ENCODE measurements at places on chromosomes 3 and 15.

DNA sequence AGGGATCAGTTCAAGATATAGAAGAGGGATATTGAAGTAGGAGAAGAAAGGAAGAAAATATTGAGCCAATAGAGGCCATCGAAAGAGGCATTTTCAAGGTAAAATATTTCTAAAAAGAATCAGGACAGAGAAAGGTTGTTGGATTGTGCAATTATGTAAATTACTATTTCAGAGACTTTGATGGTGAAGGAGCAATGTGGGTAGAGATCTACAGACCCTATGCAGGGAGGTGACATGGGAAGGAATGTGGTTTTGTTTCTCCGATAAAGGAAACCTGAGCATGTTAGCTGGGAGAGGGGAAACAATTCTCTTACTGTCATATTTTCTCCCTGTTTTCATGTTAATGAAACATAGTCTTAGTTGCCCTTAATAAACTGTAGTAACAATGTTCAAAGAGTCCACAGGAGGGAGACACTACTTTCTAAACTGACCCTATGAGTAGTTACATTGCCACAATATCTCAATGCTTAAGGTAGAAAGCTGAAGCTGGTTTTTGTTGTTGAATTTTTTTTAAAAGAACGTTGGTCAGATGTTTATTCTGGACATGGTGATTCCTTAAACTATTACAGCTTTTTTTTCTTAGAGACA lies 133.3 kb downstream of the GRM7 start:
- no peak for DNase-seq

GRCh38 chr3:147699175-147699838 lies 290.1 kb downstream of the ZIC1 start:
- DNase-seq, result peak; percentile 59

DNA sequence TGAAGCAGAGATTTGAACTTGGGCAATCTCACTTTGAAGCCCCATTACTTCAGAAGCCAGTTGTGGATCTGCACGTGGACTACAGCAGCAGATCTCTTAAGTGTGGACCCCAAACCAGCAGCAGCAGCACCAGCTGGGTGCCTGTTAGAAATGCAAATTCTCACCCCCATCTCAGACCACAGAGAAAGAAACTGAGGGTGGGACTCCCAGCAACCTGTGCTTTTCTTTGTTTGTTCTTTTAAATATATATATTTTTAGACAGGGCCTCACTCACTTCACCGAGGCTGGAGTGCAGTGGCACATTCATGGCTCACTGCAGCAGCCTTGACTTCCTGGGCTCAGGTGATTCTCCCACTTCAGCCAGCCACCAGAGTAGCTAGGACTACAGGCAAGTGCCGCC lies 53.2 kb downstream of the SLTM start:
- no peak for DNase-seq

DNA sequence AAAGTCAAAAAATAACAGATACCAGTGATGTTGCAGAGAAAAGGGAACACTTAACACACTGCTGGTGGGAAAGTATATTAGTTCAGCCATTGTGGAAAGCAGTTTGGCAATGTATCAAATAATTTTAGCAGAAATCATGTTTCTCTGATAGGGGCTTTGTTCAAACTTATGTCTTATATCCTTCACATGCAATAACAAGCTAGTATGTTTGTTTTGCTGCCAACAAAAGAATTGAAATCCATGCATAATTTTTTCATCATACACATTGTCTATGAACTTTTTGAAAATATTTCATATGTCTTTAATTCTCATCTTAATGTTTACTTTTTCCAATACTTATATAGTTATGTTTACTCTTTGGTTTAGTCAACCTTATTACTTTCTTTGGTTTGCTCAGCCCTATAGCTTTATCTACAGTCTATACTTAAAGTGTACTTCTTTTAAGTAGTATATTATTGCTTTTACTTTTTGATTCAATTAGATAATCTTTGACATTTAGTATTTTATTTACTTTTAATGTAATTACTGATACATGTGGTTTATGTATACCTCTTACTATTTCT lies 639.6 kb upstream of the CBLB start:
- no peak for DNase-seq

DNA sequence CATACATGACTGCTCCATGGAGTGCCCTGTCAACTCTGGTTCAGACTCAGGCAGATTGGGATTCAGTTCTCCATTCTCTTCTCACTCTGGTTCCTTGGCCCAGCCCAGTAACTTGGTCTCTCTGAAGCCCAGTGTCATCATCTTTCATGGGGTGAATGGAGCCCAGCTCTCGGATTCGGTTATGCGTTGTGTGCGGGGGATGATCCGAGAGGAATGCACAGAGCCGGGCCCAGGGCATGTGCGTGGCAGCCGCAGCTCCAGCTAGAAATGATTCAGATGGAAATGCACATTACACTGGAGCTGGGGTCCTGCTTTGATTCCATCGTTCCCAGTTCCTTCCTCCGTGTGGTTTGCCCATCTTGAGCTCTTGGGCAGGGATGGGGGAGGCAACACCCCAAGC lies 189.4 kb downstream of the FEZF2 start:
- DNase-seq, result no peak

GRCh38 chr15:26391567-26392194 lies 381.2 kb downstream of the GABRB3 start:
- no peak for DNase-seq

GRCh38 chr3:20136231-20136630 lies 49.8 kb downstream of the SGO1 start:
- DNase-seq, result no peak

DNA sequence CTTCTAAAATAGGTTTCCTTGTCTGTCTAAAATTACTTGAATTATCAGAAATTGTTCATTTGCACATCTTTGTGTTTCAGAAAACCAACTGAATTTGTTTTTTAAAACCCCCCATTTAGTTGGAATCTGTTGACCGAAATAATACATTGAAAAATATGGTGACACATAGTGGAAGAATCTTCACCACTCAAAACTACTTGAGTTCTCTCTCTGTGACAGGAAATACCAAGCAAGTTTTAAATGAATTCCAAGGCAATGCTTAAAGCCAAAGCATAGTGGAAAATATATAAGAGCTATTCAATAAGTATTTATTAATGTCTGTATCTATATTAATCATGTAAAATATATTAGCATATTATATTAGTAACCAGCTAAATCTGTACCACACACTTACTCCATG lies 224.9 kb upstream of the COL8A1 start:
- DNase-seq, result no peak

DNA sequence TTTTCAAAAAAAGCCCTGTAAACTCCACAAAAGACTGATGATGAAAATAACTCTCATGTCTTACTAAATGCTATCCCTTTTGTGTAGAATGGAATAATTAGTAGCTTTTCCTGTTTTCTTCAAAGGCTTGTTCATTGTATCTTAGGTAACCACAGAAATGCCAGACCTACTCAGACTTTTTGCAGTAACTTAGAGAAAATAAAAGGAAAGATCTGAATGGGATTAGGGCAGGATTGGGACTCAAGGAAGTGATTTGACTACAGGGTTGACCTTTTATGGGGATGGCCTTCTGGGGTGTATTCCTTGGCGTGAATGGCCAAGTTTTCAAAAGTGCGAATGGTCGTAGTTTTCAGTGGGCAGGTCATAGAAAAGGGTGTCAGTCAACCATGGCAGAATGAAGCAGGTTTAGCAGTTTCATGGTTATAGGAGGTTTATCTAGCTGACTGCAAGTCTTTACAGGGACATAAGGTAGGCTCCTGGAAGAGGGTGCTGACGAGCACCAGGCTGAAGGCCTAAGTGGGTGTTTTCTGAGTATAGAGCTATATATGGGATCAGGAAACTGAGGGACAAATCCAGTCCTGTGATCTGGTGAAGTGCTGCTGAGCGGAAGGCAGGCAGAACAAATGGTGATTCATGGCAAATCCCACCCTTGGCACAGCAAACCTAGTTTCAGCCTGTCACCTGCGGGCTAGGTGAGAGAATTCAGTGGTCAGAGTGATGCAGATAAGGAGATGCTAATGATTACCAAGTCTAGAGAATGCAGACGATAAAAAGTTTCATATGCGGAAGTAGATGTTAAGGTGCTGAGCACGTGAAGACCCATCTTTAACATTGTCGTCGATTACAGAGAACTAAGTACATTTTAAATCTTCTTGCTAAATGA lies 46.4 kb downstream of the IL1RAP start:
- DNase-seq, result no peak

- no peak for DNase-seq
These were observed 251.4 kb upstream of the RGMA start for GRCh38 chr15:93340406-93340805.

DNA sequence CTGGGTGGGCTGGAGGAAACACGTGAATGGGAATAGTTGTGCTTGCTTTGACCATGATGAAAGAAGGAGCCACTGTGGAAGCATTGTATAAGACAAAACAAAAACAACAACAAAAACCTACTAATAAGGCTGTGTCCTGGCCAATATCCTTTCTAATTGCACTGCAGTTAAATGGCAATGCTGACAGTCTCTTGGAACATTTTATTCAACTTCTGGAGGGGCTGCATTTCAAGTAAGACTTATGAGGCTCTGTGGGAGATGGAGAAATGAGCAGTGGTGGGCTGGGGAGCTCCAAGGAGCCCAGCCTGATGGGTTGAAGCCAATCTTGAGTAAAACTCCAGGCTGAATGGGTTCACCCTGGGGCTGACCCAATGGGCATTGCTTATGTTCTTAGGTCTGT lies 99.8 kb upstream of the ROPN1 start:
- DNase-seq, result no peak

- no peak for DNase-seq
These were observed 77.1 kb downstream of the WDR76 start for GRCh38 chr15:43903864-43904290.

GRCh38 chr3:169880576-169881250 lies 11.0 kb upstream of the LRRC31 start:
- no peak for DNase-seq

DNA sequence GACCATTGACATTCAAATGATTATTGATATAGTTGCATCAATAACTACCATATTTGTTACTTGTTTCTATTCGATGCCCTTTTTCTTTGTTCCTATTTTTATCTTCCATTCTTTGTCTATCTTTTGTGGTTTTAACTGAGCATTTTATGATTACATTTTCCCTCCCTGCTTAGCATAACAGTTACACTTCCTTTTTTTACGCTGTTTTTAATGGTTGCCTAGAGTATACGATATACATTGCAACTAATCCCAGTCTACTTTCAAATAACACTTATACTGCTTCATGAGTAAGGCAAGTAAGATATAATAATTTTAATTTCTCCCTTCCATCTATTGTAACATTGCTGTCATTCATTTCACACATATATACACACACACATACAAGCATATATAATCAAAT lies 26.3 kb downstream of the COL6A6 start:
- DNase-seq, result no peak

DNA sequence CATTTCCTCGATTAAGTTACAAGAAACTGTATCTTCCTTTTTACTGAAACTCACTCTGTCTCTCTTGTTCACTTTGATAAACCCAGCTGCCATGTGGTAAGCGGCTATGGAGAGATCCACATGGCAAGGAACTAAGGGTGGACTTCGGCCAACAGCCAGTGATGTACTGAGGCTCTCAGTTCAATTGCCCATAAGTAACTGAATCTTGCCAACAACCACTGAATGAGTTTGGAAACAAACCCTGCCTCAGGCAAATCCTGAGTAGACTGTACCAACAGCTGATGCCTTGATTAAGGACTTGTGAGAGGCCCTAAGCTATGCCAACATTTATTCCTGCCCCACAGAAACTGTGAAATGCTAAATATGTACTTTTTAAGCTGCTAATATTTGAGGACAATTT lies 433.5 kb downstream of the PLOD2 start:
- no peak for DNase-seq

DNA sequence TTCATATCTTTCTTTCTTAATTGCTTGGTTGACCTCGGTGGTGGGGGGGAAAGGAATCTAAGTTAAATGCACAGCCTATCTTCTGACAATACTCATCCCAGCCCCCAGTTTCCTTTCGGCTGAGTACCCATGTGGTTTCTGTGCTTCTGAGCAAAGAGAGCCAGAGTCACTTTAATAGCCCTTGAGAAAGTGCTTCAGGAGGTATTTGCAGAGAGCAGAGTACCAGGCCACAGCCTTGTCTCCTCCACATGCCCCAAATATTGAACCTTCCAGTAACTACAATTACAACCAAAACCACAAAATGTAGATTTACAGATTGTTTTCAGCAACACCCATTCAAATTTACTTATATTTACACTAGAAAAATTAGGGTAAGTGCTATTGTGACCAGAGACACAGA lies 647.4 kb downstream of the NR2F2 start:
- DNase-seq, result no peak

GRCh38 chr15:42788725-42789124 lies 51.8 kb upstream of the CDAN1 start:
- no peak for DNase-seq

DNA sequence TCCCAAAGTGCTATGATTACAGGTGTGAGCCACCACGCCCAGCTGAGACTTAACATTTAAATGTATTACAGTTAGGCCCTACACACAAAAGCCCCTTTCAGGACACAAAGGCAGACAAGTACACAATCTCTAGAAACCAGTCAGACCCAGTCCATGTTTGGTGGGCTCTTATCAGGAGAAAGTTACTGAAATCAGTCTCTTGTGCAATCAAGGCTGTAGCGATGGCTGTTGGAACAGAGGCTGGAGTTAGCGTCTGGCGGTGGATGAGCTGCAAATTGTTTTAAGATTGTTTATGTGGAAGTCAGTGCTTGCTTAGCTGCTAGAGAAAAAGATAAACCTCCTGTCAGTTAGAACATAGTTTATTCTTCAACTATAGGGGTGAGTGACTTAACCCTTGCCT lies 89.5 kb upstream of the SNRPN start:
- no peak for DNase-seq

GRCh38 chr3:144650380-144650779 lies 678.8 kb downstream of the DIPK2A start:
- no peak for DNase-seq

DNA sequence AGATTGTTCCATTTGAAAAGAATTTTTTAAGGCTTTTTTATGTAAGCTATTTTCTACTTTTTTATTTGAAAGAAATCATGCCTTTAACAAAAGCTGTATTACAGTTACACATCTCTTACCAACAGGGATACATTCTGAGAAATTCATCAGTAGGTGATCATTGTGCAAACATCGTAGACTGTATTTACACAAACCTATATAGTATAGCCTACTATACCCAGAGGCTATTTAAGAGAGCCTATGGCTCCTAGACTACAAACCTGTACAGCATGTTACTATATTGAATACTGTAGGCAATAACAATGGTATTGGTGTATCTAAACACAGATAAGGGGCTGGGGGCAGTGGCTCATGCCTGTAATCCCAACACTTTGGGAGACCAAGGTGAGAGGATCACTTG lies 43.1 kb downstream of the PEAK1 start:
- no peak for DNase-seq

DNA sequence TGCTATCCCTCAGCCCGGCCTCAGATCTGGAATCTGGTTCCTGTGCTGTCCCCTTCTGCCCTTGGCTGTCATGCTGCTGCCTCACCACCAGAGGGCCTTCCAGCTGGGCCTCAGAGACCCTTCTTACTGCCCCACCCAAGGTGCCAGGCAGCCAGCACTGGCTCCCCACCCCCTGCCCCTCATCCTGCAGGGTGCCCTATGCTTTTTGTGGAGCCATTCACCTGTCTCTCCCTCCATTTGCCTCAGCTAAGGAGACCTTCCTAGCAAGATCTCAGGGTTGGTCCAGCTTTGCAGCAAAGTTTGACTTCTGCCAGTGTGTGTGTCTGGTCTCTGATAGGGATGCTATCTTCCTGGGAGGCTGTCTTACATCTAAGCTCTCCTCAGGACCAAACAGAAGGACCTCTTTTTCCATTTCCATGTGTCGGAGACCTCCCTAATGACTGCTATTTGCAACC lies 1.9 kb upstream of the VWA5B2 start:
- DNase-seq, result no peak

- DNase-seq, result no peak
These were observed 168.9 kb downstream of the ATP10A start for GRCh38 chr15:25694239-25694584.
